ENCODE measurements at places on chromosomes 4 and X.
A peak's percentile ranks its signal among the peaks of the same experiment; 100 is the strongest.

- no peak for DNase-seq
Measured at GRCh38 chr4:38678078-38678477, 14.1 kb downstream of the KLF3 start.

GRCh38 chr4:5389756-5390310 lies 318.5 kb downstream of the EVC2 start:
- no peak for DNase-seq

DNA sequence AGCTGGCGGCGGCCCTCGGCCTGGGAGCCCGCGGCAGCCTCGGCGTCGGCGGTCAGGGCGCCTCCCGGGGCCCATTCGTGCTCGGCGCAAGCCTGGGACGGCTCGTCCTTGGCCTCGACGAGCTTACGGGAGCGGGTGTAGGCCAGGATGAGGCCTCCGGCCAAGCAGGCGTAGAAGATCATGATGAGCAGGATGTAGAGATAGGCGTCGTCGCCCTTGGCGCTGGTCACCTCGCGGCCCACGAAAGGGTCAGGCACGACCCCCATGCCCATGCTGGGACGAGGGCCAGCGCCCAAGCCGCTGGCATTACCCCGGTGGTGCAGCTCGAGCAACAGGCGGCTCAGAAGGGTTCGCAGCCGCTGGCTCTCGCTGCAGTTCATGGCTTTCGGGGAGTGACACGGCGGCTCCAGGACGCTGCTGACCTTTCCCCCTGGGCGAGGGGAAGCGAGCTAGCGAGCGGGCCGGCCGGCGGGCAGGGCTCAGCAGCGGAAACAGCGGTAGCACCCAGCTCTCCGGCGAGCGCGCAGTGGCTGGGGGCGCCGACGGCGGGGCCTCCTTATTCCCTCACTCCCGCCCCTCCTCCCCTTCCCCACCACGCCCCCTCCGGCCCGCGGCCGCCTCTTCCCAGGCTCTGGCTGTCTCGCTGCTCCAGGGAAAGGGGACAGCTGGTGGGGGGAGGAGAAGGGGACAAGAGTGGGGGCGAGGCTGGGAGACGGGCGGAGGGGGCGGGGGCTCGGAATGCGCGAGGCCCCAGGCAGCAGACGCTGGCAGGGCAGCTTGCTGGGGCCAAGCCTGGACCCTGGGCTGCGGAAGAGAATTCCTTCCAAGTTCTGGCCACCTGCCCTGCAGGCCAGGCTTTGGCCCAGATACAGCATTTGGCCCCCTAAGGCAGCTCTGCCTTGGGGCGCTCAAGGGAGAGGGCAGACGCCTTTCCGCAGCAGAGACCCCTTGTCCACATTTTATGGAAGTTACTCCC lies at the start of gene KCNE5:
Gene KCNE5, minus strand, starts transcription at position 532 of the 976 bp plus-strand sequence. Its CDS starts 152 bp downstream, at position 380.
- no peak for DNase-seq

- DNase-seq = no peak
Measured at GRCh38 chr4:77564231-77564630, 41.4 kb upstream of the CXCL13 start.

- no peak for DNase-seq
Measured at GRCh38 chrX:84219551-84219950, 31.6 kb upstream of the RPS6KA6 start.

- peak; percentile 48 for DNase-seq
Measured at GRCh38 chr4:88522702-88523324, 763 bp downstream of the PYURF start.
